ENCODE measurements at places on chromosomes 16 and 17.

DNA sequence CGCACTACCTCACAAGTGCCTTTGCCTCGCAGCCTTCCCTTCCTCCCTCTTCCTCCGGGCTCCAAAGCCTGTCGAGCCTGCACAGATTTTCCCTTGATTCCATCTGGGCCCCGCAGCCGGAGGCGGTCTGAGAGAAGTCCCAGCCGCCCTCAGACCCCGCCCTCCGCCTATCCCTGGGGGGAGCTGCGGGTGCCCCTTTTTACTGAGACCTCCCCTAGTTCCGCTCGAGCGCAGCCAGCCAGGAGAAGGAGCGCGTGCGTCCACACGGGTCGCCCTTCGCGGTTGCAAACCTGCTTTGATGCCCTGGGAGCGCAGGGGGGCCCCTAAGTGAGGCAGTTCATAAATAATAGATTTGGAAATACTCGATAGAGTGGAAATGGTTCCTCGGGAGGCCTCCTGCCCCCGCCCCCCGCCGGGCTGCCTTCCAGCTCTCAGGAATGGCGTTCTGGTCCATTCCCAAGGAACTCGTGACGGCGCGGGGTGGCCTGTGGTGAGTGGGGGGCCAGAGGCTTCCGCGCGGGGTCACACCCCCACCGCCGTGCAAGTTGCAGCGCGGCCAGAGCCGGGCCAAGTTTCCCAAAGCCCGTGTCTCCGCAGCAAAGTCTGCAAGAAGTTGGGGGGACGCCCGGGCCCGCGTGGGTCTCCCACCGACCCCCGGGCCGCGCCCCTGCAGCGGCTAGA is 610 bp downstream of the C16orf74 start:
- DNase-seq = no peak

DNA sequence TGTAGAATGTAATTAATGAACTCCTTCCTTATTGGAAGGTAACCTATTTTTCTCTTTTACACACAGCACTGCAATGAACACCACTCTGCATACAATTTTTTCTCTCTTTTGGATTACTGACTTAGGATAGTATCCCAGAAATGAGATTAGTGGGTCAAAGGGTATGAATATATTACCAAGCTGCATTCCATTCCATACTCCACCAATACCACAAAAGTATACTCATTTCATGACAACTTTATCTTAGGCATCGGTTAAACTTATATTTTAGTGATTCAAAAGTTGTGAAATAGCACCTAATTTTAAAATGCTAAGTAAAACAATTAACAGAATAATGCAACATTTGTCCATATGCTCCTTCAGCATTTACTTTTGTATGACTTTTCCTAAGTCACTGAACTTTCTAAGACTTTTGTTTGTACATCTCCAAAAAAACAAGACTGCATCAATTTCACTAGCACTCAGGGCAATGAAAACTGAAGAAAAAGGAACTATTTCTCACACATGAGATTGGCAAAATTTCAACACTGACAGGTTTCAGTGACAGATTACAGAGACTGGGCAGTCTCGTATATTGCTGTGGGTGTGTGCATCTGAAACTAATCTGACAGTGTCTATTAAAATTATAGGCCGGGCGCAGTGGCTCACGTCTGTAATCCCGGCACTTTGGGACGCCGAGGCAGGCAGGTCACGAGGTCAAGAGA is 32.1 kb downstream of the HELZ start:
- no peak for DNase-seq

DNA sequence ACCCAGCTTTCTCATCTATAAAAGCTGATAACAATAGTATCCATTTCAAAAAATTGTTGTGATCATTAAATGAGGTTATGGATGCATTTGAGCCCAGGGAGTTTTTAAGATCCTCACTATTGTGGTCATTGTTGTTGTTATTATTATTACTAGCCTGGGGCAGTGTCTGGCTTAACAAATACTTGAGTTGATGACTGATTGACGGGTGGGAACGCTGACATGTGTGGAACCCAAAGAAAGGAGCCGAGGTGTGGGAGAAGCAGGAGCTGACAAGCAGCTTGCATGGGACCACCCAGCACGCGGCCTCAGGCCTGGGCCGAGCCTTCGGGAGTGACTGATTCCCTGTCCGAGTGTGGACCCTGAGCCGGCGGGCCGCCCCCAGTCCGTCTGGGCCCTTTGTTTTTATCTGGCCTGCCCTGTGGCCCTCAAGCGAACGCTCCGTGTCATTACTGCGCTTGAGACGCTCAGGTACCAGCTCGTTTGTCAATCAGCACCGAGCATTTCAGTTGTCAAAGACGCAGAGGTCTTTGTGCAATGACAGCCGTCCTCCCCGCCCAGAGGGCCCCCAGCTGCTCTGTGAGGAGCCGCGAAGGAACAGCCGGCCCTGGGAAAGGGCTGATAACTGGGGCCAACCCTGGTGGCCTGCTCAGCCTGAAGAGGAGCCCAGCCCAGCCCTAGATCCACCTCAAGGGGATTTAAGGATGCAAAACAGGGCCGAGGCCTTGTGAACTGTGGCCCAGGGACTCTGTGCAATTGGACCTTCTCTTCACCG is 132.9 kb upstream of the FOXF1 start:
- no peak for DNase-seq

DNA sequence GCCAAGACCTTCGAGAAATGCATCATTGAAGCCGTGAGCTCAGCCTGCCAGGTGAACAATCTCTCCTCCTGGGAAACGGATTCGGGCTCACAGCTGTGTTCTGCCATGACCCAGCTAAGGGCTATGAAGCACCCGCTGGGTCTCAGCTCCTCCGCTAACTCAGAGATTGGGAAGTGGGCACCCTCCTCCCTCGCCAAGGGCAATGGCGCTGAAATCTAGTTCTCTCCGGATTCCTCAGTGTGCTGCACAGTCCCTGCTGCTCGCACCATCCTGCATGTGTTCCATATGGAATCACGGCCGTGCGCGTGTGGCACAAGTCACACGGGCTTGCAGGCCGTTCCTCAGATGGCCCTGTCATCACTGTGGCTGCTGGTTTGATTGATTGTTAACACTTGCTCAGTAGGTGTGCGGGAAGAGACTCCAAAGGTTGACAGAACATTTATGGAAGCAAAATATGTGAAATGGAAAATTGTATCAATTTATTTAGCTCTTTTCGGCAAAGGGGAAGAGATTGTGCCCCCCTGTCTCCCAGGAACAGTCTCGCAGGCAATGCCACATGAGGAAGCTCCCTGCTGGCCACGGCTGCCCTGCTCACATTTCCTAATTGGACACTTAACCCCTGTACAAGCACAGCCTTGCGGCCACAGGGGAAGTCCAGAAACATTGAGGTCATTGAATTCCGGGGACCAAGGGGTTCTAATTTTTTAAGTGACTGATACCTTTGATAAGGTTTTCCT is 58.8 kb downstream of the RNF213 start:
- peak; percentile 64 for DNase-seq

- DNase-seq = no peak
Measured at GRCh38 chr16:84367297-84367680, 1.0 kb upstream of the ATP2C2 start.

DNA sequence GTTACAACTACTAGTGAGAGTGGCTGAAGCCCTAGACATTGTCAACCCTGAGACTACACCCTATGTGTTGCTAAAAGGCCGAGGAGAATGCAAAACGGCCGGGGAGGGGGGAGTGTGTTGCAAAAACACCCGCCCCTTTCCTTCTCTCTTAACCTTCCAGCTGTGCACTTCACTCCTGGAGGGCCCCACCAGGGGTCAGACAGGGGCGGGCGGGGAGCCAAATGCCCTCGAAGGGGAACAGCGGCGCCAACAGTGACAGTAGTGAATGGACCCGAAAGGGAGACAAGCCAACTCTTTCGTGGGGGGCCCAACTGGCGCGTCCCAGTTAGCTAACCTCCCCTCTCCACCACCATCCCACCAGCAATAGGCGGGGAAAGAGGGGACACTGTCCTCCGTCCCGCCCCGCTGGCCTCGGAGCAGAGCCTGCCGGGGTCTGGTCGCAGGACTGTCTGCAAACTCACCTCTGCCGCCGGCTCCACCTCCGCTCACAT is 352 bp downstream of the MARF1 start:
- DNase-seq = peak; percentile 85

DNA sequence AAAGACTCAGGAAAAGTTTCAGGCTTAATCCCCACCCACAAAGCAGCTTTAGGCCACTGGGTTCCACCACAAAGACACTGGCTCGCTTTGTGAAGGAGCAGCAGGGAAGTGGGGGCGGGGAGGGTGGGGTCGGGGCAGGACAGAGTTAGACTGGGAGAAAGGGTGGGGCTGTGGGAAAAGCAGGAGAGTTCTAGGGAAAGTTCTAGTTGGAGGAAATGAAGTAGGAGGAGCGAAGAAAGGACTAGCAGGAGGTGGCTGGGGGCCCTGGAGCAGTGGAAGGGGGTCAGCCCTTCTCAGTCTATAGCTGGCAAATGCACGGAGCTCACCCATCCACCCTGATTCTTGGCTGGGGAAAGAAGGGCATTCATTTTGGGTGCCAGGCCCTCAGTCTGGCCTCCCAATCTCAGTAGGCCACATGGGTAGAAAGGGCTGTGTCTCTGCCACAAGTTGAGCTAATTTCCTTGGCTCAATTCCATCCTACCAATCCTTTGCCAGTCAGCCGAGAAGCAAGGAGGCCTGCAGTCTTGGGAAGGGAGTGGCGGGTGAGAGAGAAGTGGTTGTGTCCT is 4.6 kb downstream of the INPP5K start:
- DNase-seq = no peak

DNA sequence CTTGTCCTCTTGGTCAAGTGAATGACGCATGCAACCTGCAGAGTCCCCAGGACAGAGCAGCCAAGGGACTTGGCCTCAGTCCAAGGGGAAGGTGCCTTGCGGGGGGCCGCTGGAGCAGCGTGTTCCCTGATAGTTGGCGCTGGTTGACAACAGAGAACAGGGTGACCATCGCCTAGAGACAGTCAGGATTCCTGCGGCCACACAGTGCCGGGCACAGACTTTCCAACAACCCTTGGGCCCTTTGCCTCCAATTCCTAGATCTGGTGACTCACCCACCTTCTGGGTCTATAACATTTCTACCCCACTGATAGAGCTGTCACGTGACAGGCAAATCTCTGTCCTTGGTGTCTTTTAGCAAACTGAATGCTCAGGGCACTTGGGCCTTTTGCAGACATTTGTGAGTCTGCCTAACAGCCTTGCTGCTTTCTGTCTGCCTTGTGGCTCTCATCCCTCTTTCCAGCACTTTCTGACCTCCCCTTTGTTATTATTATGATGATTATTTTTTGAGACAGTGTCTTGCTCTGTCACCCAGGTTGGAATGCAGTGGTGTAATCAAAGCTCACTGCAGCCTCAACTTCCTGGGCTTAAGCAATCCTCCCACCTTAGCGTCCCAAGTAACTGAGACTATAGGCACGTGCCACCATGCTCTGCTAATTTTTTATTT is 11.9 kb upstream of the TEDC2 start:
- no peak for DNase-seq

- no peak for DNase-seq
Measured at GRCh38 chr17:72117535-72118334, 3.1 kb upstream of the SOX9 start.

GRCh38 chr17:82440469-82440981 is 10.0 kb downstream of the CYBC1 start:
- no peak for DNase-seq

- no peak for DNase-seq
Measured at GRCh38 chr16:10776280-10776679, 32.6 kb downstream of the NUBP1 start.

DNA sequence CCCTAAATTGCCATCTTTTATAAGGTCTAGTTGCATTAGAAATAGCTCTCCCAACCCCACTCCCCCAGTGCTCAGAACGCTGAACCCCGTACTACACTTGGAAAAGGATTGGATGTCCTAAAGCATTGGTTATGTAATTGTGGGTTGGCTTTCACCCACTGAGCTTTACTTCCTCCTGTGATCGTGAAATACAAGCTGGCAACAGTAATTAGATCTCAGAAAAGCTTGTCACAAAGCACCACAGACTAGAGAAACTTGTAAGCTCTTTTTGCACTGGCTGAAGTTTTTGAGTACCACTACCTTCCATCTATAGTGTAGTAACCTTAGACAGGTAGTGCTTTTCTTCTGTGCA is 54.4 kb downstream of the SIAH1 start:
- no peak for DNase-seq

GRCh38 chr17:46154151-46154816 is 38.9 kb downstream of the KANSL1 start:
- DNase-seq = no peak

- DNase-seq = no peak
Measured at GRCh38 chr17:76935331-76935730, 67.1 kb downstream of the MGAT5B start.

- DNase-seq = no peak
Measured at GRCh38 chr16:81066681-81067080, 10.4 kb downstream of the C16orf46 start.

GRCh38 chr16:48444574-48444973 is 59.4 kb upstream of the SIAH1 start:
- no peak for DNase-seq

DNA sequence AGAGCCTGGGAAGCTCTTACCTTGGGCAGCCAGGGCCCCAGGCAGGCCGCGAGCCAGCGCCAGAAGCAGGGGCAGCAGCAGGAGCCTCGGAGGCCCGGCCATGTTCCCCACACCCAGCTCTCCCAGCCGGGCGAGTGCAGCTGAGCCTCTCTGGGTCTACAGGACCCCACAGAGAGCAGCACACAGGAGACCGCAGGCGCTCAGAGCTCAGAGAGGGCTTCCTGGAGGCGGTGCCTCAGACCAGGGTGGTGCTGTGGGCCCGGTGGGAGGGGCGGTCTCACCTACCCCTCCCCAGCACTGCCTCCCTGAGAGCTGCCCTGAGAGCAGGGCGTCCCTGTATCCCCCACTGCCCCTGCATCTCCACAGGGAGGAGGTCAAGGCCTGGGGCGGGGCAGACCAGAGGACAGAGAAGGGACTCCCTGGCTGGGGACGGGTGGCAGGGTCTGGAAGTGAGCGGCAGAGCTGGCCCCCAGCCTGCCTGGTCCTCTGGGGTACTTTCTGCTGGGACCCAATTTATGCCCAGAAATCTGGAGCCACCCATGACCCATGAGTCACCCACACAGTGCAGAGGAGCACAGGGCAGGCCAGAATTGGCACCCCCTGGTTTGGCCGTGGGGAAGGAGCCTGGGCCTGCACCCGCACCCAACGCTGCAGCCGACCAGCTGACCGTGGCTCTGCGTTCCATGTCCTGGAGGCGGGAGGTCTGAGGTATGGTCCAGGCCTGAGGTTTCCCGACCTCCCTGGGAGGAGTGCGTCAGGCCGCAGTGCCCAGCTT is at the start of gene CD7:
TSS of gene CD7 (minus strand) at position 215 of the 775 bp plus-strand sequence. CDS start at position 102, 113 bp downstream.
- DNase-seq = no peak

DNA sequence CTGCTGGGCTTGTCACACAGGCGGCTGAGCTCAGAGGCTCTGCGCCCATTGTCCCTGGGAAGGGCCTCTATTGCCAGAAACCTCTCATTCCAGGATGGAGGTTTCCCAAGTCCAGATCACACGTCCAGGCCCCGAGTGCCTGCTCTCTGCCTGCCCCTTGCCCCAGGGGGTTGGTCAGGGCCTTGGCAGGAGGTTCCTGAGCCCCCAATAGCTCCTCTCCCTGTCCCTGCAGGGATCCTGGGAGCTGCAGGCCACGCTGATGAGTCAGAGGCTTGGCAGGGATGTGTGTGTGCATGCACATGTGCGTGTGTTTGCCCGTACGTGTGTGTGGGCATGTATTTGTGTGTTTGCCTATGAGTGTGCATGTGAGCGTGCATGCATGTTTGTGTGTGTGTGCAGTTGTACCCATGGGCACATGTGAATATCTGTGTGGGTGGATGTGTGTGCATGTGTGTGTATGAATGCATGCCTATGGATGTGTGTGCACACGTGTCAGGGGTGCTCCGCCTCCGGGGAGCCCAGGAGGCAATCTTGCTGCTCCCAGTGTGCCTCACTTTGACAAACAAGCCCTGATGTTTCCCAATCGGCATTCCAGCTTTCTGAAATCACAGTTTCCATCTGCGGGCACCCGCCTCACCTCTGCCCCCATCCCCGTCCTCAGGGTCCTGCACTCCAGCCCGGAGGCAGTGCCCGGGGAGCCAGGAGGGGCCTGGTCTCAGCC is 98.4 kb upstream of the GSE1 start:
- DNase-seq = peak; percentile 84

Data from tibial artery (tissue), 4 donors.